Suprapubic skin (tissue), 4 donors: ENCODE measurements at places on chromosomes 16 and 17. TPM values are rescaled to one million over a fixed set of nuclear protein-coding genes. Genes with fewer than 3 reads are reported as not detected.

GPRC5B gene
- 10.6 TPM for total RNA-seq

GPS1 gene
- 98.3 TPM for total RNA-seq

- no peak for DNase-seq
These were observed 1631.8 kb downstream of the CDH8 start for GRCh38 chr16:60404401-60404800.

ITGA2B gene
- 0.48 TPM for total RNA-seq

MMP28 gene
- total RNA-seq: 76.5 TPM

FOXN1 gene
- 48.3 TPM for total RNA-seq

DNA sequence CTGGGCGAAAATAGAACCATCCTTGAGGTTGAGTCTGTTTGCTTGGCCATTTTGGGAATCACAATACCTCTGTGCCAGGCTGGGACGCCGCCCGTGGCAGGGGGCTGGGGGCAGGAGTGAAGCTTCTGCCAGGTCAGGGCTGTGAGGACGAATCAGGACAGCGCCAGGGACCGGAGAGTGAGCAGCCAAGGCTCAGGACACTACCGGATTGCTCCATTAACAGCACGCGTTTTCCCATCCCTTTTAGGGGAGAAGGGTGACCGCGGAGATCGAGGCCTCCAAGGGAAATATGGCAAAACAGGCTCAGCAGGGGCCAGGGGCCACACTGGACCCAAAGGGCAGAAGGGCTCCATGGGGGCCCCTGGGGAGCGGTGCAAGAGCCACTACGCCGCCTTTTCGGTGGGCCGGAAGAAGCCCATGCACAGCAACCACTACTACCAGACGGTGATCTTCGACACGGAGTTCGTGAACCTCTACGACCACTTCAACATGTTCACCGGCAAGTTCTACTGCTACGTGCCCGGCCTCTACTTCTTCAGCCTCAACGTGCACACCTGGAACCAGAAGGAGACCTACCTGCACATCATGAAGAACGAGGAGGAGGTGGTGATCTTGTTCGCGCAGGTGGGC lies 23.4 kb downstream of the C1QTNF1 start:
- DNase-seq: no peak

DNA sequence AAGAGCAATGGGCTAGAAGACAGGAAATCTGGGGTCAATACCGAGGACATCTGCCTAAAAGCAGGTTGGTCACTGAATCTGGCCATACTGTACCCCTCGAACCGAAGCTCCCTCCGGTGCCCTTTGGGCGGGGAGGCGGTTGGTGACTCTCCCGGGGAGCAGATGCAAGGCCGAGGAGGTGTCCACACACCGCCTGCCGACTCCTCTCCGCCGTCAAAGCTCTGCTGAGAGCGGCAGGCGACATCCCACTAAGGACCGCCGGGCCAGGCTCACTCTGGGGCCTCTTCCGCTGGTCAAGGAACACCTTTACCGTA lies 458 bp downstream of the ZNF200 start:
- no peak for DNase-seq

DNA sequence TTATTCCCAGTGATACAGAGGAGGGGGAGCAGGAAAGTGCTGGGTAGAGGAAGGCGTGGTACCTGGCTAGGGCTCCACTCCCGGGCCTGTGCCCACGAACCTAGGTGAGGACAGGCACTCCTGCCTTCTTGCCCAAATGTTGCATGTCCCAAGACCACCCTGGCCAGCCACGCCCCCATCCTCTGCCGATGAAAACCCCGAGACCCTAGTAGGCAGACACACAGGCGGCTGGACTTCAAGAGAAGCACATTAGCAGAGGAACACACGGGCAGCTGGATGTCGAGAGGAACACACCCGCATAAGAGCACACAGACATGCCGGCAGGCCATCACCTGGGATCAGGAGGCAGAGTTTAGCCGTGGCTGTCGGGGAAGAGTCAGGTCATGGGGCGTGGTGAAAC lies 1386.5 kb upstream of the GOT2 start:
- DNase-seq: no peak

DNA sequence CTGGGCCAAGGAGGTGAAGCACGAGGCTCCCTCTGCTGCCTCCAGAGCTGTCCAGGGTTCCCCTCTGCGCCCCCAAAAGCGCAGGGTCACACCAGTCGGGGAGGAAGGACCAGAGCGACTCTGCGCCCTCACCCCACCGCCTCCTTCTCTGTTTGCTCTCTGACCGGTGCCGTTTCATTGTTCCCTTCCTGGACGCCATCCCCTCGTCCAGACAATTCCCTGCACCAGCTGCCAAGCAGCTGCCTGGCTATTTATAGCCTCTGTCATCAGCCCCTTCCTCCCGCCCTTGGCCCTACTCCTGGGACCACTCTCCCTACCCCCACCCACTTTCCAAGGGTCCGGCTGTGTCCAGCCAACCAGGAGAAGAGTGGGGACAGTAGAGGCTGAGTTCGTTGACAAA lies 68.8 kb upstream of the CREBBP start:
- DNase-seq: peak; percentile 63
